ENCODE measurements at places on chromosomes 2 and 18. TPM values are rescaled to one million over a fixed set of nuclear protein-coding genes. Genes with fewer than 3 reads are reported as not detected.

Gene DNAJC5G
- not detected for polyA plus RNA-seq

DNA sequence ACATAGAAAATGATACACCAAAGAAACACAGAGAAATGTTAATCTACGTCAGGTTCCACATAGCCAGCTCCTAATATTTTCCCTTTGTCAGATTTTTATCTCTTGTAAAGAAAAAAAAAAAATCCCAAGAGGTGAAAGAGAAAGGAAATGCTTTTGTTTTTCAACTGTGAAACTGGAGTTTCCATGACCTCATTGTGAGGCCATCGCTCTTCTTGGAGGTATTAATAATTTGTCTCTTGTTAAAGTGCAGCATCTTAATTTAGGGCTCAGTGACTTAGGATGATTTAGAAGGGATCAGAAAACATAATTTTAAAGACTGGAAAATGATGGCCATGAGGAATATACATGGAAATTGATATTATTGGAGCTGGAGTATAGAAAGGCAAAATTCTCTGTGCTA, 21.7 kb downstream of the ARHGAP28 start:
- no peak for DNase-seq

Gene PAIP2B
- polyA plus RNA-seq, result 19.4 TPM

Gene FBXO15
- 2.5 TPM for polyA plus RNA-seq

DNA sequence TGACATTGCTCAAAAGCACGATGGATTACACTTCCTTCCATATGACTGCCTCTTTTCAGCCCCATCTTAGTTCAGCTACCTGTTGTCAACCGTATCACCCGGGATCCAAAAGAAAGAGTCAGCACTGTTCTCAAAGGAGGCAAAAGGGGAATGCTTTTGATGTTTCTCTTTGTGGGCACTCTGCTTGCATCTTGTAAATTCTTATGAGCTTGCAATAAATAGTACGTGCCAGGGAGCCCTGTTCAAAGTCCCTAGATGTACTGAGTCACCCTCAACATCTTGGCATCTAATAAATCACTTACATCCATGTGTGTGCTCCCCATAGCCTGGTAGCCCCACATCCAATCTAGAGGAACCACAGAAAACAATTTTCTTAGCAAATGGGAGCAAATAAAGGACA, 256.9 kb downstream of the SUCLG1 start:
- no peak for DNase-seq

Gene KHK
- polyA plus RNA-seq, result 9.2 TPM

DNA sequence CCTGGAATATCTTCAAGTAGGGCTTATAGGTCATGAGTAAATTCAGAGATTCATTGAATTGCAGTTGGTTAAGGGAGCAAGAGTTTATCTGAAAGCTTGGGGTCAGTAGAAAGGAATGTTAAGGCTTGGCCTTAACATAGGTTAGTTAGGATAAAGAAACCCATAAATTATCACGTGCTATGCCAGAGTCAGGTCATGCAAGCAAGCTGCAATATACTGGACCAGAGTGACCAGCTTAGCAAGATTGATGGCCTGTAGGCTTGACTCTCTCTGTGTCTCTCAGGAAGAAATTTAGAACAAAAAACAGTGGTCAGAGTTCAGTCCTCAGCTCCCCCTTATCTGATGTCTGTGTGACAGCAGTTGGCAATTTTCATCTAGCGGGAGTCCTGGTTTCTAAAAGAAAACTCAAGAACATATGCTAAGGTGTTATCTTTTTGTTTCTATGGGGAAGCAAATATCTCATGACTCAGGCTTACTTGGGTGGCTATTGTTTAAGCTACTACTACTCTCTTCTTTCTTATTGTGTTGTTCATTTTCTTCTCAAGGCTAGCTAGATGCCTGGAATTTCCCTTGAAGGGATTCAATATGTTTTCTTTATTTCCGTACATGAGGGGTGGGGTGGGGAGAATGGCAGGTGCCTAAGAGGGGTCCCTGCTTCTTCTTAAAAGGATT, 28.7 kb upstream of the MARCO start:
- no peak for DNase-seq

Gene NCKAP5
- polyA plus RNA-seq, result 1.1 TPM

DNA sequence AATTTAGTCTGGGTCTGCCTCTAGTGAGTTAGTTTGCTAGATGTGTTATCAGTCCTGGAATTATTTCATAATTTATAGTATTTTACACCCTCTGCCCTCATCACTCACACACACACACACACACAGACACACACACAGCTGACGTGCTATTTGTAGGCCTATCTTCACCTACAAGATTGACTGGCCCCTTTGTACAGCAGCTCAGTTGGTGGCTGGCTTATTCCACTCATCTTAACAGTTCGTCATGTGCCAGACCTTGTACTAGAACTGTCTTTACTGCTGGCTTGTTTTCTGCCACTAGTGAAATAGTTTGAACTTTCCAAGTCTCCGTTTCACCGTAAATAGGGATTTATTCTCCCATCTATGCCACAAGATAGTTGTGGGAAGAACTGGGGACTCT, 21.3 kb downstream of the CENPO start:
- no peak for DNase-seq

GRCh38 chr18:7982216-7982615, 415.1 kb downstream of the PTPRM start:
- DNase-seq, result no peak

GRCh38 chr18:31103423-31103822, 1.2 kb upstream of the DSC2 start:
- no peak for DNase-seq

DNA sequence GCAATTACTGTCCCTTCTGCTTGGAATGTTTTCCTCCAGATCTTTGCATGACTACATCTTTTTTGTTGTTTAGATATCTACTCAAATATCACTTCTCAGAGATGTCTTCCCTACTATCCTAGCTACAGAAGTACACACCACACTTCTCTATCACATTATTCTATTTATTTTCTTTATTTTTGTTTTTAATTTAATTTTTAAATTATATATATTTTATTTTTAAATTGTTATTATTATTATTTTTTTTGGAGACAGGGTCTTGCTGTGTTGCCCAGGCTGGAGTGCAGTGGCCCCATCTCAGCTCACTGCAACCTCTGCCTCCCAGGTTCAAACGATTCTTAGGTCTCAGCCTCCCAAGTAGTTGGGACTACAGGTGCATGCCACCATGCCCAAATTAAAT, 106.7 kb downstream of the TAF4B start:
- DNase-seq, result no peak

Gene UGT1A5
- polyA plus RNA-seq, result not detected

Gene SCN2A
- 3.2 TPM for polyA plus RNA-seq

Gene SRD5A2
- not detected for polyA plus RNA-seq

GRCh38 chr2:172113617-172114016, 10.9 kb upstream of the DLX2 start:
- peak; percentile 62 for DNase-seq

Gene ELOA2
- not detected for polyA plus RNA-seq

Gene RUFY4
- not detected for polyA plus RNA-seq

GRCh38 chr2:37837628-37838328, 87.3 kb upstream of the RMDN2 start:
- no peak for DNase-seq

Gene SLC19A3
- 2.1 TPM for polyA plus RNA-seq

Gene IL36RN
- not detected for polyA plus RNA-seq

GRCh38 chr18:7980136-7980535, 413.0 kb downstream of the PTPRM start:
- no peak for DNase-seq
